Coronary artery (tissue), 2 donors: ENCODE measurements at places on chromosomes 13 and 19.

- no peak for DNase-seq
These were observed 32.1 kb upstream of the SLC7A9 start for GRCh38 chr19:32901504-32902161.

DNA sequence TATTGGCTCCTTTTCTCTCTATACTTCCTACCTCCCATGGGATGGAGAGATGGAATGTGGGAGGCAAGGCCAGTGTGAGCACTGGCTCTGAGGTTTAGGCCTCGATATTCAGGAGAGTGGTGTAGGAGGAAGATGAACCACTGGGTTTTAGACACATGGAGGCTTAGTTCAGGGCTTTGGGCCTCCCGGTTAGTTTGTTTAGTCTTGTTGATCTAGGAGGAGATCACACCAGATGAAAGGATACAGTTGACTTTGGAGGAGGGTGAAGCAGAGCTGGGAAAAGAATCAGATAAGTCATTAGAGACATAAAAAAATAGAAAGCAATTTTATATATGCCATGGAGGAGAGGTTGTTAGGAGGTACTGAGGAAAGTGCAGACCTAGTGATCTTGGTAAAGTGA is 30.9 kb downstream of the RNASEH2B start:
- no peak for DNase-seq

- DNase-seq: no peak
These were observed 77.4 kb downstream of the DOCK9 start for GRCh38 chr13:98900442-98900841.

DNA sequence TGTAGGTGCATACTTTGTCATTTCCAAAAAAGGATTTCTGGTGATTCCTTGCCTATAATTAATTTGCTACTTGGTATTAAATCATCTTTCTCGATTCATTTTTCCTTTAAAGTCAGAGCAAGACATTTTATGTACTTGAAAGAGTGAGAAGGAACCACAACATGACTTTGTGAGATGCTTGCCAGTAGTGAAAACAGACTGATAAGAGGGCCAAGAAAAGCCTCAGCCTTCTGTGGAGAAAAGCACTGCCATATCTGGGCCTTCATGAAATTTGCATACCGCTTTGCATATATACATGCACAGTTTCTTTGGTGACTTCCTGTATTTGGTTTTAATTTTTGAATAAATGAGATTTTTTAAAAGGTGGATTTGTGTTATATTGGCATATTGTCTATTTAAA is 128.4 kb downstream of the CDK8 start:
- DNase-seq: no peak

- DNase-seq: no peak
These were observed 76.6 kb downstream of the STOML3 start for GRCh38 chr13:38914070-38914469.

GRCh38 chr19:2926341-2927031 is 18.3 kb downstream of the ZNF77 start:
- peak; percentile 52 for DNase-seq

GRCh38 chr19:33804021-33804799 is 7.5 kb downstream of the KCTD15 start:
- DNase-seq: peak; percentile 89

DNA sequence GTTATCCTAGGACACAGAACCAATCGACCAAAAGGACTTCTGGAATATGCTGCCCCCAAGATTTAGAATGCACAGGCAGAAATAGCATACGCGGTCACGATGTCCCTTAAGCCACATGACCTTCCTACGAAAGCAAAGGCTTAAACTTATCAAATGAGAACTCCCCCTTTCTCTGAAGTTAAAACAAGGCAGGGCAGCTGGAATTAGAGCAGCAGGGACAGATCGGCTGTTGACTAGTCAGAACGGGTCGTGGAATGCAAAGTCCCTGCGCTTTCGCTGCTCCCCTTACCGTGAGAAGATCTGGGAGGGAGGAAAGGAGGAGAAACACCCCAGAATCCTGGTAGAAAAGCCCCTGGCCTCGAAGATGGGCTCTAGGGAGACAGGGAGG is 799 bp upstream of the USPL1 start:
- DNase-seq: peak; percentile 89

- DNase-seq: no peak
These were observed 691.6 kb downstream of the DIAPH3 start for GRCh38 chr13:59472134-59472533.

DNA sequence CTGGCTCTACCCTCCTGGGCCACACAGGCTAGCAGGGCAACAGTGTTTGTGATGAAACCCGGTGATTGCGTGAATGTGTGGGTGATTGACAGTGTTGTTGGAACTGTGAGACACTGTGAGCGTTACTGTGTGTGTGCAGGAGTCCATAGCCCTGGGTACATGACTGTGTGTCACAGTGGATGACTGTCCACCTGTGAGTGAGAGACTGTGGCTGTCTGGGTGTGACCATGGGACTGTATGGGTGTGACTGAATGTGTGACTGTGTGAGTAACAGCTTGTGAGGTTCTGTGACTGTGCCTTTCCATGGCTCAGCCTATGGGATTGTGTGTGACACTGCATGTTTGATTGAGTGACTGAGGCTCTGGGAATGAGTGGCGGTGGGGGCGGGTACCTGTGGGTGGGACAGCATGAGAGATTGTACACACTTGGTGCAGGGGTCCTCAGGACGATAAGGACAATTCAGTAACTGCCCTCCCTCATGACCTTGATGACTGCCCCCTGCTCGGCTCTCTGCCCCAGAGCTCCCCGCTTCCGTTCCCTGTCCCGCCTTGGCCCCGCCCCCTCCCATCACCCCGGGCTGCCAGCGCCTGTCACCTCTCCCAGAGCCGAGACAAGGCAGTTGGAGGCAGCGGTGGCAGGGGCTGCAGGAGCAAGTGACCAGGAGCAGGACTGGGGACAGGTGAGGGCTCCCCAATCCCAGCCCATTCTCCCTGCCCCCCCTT is at the start of gene GIPR:
Gene GIPR (plus strand): TSS at position 602 of the 722 bp plus-strand sequence. CDS start 1,300 bp downstream, outside the sequence.
- no peak for DNase-seq

DNA sequence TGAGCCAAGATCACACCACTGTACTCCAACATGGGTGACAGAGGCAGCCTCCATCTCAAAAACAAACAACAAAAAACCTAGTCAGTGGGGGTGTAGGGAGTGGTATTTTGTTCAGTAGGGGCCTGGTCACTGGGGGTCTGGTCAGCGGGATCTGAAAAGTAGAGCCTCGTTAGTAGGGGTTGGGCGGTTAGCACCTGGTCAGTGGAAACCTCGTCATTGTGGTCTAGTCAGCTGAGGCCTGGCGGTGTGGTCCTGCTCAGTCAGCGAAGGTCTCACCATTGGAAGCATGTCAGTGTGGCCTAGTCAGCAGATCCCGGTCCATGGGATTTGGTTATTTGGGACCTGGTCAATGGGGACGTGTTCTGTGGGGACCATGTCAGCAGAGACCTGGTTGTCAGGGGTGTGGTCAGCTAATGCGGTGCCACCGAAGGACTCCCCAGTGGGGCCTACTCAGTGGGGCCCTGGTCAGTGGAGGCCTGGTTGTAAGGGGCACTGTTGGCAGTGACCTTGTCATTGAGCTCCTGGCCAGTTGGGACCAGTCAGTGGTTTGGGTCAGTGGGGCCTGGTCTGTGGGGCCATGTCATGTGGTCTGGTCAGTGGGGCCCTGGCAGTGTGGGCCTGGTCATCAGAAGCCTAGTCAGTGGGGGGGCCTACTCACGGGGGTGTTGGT is 63.0 kb upstream of the TPM4 start:
- peak; percentile 55 for DNase-seq

- no peak for DNase-seq
These were observed 32.2 kb upstream of the TM9SF2 start for GRCh38 chr13:99469041-99469440.

DNA sequence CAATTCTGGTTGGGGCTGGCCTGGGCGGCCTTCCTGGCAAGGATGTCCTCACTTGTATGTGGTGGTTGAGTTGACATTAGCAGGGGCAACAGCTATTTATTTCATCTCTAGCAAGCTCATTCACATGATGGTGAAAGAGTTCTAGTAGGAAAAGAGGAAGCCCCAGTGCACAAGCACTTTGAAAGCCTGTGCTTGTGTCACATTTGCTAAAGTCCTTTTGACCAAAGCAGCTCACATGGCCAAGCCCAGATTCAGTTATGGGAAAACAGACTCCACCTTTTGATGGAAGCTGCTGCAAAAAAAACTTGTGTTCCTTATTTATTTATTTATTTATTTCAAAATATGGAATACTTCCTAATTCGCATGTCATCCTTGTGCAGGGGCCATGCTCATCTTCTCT is 17.2 kb downstream of the GTF2F2 start:
- DNase-seq: no peak

DNA sequence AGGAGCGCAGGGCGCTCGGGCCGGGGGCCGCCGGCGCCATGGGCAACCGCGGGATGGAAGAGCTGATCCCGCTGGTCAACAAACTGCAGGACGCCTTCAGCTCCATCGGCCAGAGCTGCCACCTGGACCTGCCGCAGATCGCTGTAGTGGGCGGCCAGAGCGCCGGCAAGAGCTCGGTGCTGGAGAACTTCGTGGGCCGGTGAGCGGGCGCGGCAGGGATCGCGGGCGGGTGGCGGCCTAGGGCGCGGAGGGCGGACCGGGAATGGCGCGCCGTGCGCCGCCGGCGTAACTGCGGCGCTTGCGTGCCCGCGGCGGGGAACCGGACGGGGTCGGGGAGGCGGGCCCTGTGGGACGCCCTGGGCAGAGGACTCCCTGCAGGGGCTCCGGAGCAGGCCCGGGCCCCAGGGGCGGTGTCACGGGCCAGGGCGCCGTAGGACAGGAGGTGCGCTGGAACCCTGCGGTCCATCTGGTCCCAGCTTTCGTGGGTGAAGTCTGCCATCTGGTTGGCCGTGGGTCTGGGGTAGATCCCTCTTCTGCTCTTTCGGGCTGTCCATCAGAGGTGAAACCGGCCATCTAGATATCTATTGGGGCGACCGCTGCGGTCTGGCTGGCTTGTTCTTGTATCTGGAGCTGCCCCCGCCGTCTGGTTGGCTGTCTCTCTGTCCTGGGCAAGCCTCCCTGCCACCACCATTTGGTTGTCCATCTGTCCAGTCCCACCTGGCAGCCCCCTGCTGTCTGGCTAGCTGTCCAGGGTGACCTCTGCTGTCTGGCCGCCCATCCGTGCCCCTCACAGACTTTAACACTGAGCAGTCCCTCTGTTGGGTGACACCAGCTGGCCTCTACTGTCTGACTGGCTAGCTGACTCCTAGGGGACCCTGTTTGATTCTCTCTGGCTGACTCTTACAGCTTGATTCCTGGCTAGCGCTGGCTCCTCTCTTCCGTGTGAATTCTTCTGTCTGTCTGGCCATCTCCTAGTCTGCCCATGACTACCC is 622 bp downstream of the DNM2 start:
- peak; percentile 80 for DNase-seq

GRCh38 chr13:74452881-74453280 is 318.7 kb upstream of the KLF12 start:
- DNase-seq: no peak

DNA sequence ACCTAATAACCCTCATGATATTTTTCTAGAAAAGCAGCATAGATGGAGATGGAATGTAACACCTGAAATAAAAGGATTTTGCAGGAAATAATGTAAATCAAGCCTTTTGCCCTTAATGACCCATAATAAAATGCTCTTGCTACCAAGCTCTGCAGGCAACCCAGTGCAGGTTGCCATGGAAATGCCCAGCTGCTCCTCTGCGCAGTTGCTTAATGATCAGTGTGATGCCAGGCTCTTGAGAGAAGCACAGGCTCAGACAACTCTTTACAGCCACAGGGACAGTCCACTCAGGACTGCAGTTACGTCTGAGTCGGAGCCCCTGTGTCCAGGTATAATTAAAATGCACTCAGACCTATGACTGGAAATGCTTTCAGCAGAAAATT is 165.5 kb downstream of the LACC1 start:
- DNase-seq: no peak

DNA sequence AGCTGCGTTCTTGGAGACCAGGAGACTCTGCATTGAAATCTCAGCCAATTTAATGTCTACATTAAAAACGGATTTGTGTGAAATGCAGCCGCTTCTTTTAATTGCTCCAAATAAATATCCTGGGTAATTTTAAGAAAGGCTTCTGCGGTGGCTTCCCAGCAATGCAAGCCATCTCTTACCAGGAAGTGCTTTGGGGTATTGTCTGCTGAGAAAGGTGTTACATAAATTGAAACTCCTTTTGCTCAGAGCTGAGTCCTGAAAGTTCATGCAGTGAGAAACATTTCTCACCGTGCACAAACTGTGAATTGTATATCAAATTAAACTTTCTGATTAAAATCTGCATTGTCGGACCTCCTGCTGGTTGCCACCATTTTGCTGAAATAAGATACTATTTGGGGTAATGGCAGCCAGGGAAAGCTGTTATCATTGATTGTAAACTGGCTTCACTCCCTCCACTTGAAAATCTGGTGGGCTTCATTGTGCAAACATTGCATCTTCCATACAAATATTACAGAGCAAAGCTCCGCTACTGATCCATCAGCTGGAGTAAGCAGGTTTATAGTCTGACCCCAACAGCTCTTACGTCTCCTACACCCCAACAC is 59.5 kb downstream of the ZIC5 start:
- DNase-seq: no peak

DNA sequence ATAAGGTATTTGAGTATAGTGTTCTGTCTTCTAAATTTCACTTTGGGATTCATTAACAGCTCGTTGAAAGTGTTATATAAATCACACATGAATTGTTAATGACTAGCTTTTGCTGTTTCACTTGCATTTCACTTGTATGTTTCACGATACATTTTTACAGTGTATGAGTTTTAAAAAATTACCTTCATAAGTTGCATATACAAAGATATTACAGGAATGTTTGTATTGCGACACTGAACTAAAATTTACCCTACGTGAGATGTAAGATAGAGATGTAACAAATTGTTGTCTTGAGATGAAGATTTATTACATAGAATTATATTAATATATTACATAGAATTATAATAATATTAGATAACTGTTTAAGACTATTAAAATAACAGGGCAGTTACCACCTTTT is 1.5 kb downstream of the CDC16 start:
- DNase-seq: no peak

GRCh38 chr13:44453069-44453468 is 79.4 kb downstream of the SERP2 start:
- DNase-seq: no peak

- DNase-seq: no peak
These were observed 12.2 kb downstream of the PIP5K1C start for GRCh38 chr19:3687774-3688706.

- DNase-seq: no peak
These were observed 7.1 kb downstream of the ZIC2 start for GRCh38 chr13:99988529-99989275.

- no peak for DNase-seq
These were observed 478.1 kb downstream of the KLF5 start for GRCh38 chr13:73536865-73537264.

DNA sequence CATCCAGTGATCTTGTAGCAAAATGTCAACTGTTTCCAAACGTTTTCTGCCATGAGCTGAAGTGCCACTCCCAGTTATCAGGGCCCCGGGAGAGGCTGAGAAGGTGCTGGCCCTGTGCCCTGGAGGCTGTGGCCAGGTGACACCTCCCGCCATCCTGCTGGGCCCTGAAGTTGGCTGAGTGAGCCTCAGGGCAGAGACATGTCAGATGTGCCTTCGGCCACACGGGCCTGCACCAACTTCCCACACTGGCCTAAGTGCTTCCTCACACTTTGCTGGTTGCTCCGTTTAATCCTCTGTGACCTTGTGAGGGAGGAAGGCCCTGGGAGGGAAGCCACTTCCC is 4.8 kb downstream of the ADPRHL1 start:
- no peak for DNase-seq

GRCh38 chr19:49418511-49418910 is 4.7 kb downstream of the PTH2 start:
- DNase-seq: no peak
